Colonic mucosa (tissue), 4 donors: ENCODE measurements at places on chromosomes 6 and 20. TPM values are rescaled to one million over a fixed set of nuclear protein-coding genes. Genes with fewer than 3 reads are reported as not detected.
A peak's percentile ranks its signal among the peaks of the same experiment; 100 is the strongest.

DNA sequence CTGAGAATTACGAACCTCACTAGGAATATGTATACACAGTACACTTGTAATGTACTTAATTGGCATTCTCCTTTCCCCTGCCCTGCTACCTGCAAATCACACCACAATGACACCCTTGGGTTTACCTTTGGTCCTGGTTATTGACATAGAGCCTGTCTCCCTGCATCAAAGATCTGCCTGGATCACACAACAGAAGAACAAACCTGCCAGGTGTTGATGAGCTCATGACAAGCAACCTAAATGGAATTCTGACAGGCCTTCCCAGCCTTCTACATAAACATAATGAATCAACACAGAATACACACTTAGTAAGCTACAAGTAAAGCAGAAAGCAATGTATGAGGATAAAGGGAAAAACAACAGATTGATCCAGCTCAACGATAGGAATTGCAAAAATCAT is 95.6 kb downstream of the HDGFL1 start:
- no peak for DNase-seq

DNA sequence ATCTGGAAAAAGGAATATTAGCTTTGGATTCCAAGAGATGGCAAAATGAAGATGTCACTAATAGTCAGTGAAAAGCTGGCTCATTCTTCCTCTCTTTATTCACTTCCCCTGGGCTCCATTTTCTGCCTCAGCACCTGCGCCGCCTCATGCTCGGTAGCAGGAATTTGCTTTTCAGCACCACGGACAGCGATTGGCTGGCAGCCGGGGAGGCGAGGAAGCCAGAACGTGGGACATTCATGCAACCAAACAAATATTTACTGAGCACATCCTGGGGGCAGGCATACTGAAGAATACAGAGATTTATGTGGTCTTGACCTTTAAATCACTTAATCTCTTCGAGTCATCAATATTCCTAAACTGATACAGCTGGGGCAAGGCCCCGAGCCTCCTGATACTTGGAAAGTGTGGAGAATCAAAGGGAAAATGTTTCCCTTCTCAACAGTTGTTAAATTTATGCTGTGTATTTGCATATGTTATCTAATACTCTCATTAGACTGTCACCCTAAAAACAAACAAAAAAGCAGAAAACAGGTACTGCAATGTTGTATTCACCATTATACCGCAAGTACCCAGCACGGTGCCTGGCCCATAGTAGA is 12.1 kb upstream of the PDYN start:
- peak; percentile 74 for DNase-seq

DNA sequence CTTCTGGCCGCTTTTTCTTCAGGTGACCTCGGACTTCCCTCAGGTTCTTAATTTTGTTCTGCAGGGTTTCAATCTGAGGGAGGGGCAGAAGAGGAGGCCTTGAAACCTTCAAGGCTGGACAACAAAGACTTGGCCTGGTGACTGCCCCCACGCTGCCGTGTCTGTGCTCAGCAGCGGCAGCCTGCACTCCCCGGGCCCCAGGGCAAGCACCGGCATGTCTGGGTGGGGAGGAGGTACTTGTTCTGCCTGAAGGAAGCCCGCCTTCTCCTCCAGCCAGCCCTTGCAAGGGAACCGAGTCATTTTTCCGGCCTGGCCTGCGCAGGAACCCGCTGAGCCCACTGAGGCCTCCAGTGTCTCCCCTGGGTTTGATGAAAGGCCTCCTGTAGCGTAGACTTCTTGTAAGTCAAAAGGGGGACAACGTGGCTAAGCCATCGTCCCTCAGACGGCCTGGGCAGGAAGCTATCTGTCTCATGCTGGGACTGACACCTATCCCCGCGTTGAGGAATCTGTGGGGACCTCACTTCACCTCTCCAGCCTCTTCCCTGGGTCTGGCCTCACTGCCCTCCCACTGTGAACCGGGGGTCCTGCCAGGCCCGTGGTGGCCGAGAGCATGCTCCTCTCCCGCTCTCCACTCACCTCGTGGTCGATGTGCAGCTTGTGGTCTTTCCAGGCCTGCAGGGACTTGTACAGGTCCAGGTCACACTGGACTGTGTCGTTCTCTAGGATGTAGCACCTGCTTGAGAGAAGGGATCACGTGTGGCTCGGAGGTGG is 119.9 kb downstream of the SULF2 start:
- DNase-seq = no peak

- no peak for DNase-seq
These were observed 81.6 kb downstream of the KCNB1 start for GRCh38 chr20:49400904-49401303.

- DNase-seq = no peak
These were observed 152.9 kb upstream of the COL21A1 start for GRCh38 chr6:56400273-56400672.

DNA sequence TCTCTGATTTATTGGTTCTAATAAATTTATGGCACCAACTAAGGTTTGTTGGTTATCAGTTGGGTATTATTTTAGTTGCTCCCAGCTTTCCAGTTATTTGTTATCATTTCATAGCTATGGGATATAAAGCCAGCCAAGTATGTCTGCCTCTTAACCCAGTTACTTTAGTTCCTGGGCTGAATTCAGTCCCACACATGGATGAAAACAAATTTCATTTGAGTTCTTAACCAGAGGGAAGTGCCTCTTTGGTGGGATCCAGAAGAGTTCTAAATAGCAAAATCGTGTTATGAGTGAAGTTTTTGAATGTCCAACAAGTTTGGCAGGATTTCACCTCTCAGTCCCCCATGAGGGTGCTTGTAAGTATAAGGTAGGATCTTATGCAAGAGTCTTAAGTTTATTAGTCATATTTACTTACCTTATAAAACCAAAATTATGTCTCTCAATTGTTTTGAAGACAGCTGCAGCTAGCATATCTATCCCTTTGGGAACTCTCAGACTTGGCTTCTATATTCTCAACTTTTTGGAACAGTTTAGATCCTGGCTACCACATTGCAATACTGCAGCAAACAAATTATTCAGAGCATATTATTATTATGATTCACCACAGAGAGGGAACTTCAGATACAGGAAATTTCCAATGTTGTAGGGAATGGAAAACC is 683.6 kb downstream of the BCKDHB start:
- DNase-seq = no peak

DNA sequence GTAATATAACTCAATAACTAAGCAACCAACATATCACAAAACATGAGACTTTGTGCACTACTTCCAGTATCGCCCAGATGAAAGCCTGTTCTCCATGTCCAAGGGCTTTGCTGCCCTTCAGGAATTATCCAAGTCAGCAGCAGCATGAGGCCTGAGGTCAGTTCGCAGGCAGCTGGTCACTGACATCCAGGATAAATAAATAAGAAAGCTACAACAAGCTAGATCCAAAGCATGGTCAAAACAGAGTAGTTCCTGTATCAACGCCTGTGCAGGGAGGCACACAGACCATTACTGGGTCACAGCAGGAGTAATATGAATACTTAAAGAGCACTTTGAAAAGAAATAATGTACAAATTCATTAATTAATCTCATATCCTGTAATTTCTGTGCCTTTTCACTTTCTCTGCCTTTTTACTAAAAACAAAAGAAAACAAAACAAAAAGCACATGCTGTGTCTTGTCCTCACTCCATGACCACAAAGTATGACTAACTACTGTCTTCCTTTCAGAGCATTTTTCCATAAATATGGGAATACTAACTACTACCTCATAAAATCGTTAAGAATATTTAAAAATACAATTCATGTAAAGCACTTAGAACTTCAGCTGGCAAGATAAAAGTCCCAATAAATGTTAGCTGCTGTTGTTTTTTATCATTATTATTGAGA is 374.9 kb upstream of the IRAK1BP1 start:
- DNase-seq = no peak

DNA sequence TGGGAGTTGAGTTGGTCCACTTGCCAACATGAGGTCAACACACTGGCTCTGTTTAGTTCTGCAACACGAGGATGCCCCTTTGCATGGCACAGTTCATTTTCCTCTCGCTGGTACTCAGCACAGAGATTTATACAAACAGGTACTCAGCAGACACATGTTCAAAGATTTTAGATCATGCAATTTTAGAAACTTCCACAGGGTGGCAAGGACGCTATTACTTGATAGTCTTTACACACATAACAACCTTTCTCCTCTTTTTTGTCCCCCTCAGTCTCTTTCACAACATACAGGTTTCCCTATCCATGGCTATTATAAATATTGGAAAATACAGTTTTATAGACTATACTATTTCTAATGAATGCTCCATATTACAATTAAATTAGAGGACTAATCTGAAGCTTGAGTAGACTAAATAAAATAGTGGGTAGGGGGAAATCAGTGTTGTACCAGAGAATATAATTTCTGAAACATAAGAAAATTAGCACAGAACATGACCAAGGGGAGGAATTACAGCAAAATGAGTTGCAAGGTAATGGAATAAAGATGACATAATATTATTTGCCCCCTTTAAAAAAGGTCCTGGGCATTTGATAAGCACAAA is 331.8 kb upstream of the BTBD3 start:
- DNase-seq = no peak

- DNase-seq = no peak
These were observed 100.0 kb downstream of the ATG5 start for GRCh38 chr6:106225581-106225980.

DNA sequence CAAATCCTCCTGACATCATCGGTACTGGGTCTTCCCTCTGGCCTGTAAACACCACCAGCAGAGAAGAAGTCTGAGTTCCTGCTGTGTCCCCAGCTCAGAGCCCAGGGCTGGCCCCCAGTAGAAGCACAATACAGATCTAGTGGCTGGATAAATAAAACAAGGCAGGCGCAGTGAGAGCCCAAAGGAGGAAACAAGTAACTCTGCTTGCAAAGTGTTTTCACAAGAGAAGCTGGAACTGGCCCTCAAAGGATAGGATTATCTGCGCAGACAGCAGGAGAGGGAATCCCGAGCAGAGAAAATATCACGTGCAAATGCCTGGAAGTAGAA is 205.1 kb downstream of the ZDHHC14 start:
- DNase-seq = peak; percentile 11

- no peak for DNase-seq
These were observed 66.3 kb downstream of the NOL4L start for GRCh38 chr20:32518593-32519380.

DNA sequence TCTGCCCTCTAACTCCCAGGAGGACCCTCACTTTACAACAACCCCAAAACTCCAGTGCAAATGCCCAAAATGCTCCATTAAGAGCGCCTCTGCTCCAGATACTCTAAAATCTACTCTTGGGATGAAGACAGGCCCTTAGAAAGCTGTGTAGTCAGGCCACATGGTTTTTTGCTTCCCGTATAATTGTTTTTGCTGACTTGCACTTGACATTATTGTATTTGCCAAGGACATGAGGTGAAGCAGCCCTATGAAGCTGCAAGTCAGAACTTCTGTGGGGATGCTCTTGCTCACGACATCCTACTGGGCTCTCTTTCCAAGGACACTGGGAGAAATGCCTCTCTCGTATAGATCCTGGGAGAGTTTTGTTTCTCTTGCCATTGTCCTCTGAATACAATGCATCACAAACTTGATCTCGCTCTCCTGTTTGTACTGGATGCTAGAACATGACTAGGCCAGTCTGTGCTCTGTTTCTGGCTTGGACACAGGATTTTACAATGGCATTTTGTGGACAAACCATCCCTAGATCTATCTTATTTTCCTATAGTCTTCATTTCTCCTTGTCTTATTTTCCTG is 177.2 kb upstream of the DTNBP1 start:
- no peak for DNase-seq

DNA sequence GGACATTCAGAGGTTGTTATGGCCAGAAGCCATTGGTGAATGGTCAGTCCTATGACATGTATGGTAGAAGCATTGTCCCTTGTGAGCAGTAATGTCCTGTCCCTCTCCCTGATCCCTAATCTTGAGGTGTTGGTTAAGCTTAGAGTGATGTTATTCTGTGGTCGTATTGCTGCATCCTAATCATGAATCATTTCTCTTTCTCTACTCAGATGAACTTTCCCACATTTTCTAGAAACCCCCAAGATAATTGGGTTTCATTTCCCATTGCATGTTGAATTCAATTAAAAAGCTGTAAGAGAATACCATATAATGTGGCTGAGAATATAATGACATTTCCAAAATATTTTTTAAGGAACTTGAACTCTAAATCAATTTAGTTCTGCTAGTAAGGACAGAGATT is 175.1 kb downstream of the PLCB4 start:
- no peak for DNase-seq

DNA sequence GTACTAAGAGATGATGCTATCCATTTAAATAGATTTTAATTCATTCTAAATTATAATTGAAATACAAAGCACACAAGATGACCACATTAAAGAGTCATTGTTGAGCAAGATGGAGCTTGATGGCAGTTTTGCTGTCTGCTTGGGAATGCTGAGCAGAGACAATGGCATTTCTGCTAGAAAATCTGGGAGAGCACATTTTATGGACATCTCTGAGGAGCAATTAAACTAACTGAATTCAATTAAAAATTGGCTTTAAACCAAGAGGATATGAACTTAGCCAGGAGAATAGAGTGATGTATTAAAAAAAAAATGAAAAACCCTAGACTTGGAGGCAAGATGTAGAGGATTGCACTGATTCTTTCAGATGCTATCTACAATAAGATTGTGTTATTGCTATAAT is 19.1 kb upstream of the ADGRB3 start:
- DNase-seq = no peak

DNA sequence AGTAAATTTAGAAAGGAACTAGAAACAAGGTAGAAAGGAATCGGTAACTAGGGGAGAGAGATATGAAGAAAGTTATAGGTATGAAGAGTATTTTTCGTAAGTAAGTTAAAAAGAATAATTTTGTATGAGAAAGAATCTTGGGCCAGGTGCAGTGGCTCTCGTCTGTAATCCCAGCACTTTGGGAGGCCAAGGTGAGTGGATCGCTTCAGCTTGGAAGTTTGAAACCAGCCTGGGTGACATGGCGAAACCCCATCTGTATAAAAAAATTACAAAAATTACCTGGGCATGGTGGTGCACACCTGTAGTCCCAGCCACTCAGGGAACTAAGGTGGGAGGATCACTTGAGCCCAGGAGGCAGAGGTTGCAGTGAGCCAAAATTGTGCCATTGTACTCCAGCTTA is 42.0 kb downstream of the TCP11 start:
- no peak for DNase-seq

NNAT gene
- total RNA-seq = 3.3 TPM

FLRT3 gene
- 4.6 TPM for total RNA-seq

SCGN gene
- total RNA-seq = 8.1 TPM

OR2B6 gene
- not detected for total RNA-seq

OPN5 gene
- total RNA-seq = not detected

MEI4 gene
- not detected for total RNA-seq

ACSS1 gene
- total RNA-seq = 29.0 TPM

MCCD1 gene
- not detected for total RNA-seq

HLA-DQB1 gene
- 6.5 TPM for total RNA-seq
